Cerebellum (tissue), 4 donors: ENCODE measurements at places on chromosomes 3 and 15.
A peak's percentile ranks its signal among the peaks of the same experiment; 100 is the strongest.

GRCh38 chr3:31959951-31960792 is 20.9 kb downstream of the OSBPL10 start:
- DNase-seq: peak; percentile 17

GRCh38 chr15:59329570-59330350 is 42.9 kb downstream of the MYO1E start:
- DNase-seq: no peak

DNA sequence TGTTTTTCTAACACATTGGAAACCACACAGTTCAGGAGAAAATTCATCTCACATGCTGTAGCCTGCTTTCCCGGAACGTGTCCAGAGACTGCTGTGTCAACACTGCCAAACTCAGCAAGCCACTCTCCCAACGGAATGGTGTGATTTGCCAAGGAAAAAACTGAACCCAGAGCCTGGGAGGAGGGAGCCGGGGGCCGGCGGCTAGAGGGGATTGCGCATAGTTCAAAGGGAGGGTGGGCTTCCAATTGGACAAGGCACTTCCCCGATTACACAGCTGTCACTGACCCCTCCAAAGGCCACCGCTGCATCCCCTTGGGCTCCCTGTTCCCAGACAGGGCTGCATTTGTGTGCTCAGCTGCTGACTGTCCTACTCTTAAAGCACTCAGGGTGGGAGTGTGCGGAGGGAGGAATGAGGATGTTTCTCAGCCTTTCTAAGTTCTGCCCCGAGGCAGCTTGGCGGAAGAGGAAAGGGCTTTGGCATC is 256.2 kb downstream of the ZNF621 start:
- peak; percentile 65 for DNase-seq

GRCh38 chr15:75153087-75153486 is 48.6 kb upstream of the C15orf39 start:
- no peak for DNase-seq

- DNase-seq: no peak
Observed at GRCh38 chr3:14238356-14238755, 59.7 kb downstream of the LSM3 start.

DNA sequence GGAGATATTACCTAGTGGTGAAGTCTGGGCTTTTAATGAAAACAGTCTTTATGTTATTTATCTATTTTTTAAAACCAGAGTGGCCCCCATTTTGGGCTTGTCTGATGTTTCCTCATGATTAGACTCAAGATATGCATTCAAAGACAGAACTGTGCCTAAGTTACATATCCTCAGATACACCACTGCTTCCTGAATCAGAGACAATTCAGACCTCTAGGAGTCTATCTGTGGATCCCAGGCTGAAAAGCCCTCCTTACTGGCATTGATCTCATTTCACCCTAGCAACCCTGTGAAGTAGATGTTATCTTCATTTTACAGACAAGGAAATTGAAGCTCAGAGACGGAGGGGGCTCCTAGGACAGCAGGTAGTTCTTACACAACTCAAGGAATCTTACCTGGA is 16.8 kb upstream of the TGM5 start:
- no peak for DNase-seq
